ENCODE measurements at places on chromosomes 4 and X.

- no peak for DNase-seq
These were observed 13.0 kb upstream of the ODAPH start for GRCh38 chr4:75542824-75543223.

DNA sequence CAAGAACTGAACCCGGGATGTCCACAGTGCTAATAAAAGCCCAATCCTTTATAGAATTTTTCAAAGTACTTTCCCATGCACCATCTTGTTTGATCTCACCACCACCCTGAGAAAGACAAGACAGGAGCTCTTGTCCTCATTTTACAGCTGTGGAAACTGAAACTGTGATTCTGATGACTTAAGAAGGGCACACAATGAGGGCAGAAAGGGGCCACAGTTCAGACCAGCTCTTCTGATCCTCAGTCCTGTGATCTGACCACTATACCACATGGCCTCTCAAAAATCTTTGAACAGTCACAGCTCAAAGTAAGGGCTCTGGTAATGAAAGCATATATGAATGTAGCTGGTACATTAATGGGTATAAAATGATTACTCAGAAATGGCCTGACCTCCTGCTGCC is 127.3 kb upstream of the CPEB2 start:
- peak; percentile 92 for DNase-seq

- DNase-seq, result no peak
These were observed 596.5 kb downstream of the NLGN4X start for GRCh38 chrX:5632061-5632614.

DNA sequence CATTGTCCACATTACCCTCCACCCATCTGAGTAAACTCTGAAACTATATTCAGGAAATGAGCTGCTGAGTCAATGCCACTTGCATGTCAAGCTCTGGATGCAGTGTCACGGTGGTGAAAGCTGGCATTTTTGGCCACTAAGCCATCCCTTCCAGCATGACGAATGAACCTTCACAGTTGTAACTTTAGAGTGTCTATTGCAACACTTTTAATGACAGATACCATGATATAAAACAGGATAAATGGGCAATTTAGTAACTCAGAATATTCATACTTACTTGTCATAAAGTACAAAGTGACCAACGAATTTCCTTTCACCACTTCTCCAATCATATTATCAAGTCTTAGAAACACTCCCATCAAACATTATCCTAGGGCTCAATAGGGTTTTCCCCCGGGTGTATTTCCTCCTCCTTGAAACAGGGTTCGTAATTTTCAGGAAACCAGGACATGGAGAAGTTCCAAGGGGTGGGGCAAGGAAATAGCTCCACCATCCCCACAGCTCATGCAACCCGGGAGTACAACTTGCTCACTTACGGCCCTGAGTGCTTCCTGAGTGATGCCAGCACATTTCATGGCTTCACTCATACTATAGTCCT is 73.1 kb downstream of the MTHFD2L start:
- peak; percentile 58 for DNase-seq

DNA sequence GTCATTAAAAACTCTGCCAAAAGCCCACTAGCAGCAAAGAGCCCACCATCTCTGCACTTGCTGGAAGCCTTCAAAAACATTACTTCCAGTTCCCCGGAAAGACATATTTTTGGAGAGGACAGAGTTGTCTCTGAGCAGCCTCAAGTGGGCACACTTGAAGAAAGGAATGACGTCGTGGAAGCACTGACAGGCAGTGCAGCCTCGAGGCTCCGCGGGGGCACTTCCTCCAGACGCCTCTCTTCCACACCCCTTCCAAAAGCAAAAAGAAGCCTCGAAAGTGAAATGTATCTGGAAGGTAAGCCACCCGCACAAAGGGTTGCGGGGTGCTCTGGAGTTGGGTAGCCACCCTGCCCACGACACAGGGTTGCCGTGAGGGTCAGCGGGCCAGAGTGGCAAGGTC is 25.9 kb downstream of the OFD1 start:
- no peak for DNase-seq

- peak; percentile 79 for DNase-seq
These were observed 24.0 kb upstream of the MTHFD2L start for GRCh38 chr4:74133786-74134499.

DNA sequence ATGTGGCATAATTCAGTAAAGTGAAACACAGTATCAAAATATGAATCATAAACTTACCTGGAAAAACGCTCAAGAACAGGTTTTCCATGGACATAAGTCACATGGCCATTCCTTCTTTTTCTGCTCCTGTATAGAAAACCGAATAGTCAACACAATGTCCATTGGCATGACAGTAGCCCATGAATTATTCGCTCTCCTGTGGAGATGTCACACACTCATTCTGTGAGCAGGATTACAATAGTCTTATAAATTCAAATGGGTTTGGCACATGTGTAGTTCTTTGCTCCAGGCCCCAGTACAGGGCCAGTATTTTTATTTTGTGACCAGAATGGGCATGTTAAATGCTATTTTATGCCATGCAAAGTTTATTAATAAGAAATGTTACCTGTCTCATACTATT is 15.1 kb upstream of the CXCL13 start:
- DNase-seq, result no peak

DNA sequence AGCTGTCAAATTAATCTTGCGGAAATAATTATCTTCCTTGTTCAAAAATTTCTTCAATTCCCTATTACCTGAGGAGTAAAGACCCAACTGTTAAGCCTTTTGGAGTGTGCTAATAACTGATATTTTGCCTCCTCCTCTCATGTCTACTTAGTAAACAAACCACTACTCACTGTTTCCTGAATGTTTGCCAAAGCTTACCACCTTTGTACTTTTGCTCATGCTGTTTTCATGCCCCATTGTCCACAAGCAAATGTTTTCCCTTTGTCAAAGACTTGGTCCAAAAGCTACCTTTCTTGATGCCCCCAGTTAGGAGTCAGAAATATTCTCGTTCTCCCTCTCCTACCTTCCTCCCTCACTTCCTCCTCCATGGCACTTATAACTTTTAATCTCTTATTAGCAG is 226.1 kb downstream of the ENOX2 start:
- DNase-seq, result no peak

DNA sequence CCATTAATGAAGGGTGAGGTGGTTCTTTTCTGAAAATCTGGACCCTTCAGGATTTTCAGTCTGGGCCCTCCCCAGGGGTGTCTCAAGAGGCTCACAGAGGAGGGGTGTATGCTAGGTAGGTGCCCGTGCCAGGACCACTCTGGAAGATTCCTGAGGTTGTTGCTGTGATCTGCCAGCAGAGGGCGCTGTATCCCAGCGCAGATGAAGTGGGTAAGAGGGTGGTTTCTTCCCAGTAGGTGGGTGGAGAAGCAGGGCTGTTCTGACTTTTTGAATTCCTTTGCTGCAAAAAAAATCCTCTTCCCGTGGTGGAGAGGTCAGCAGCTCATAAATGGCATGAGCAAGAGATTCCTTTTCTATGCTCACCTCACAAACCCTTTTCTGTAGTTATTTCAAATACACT is 51.1 kb downstream of the SCML1 start:
- peak; percentile 24 for DNase-seq

DNA sequence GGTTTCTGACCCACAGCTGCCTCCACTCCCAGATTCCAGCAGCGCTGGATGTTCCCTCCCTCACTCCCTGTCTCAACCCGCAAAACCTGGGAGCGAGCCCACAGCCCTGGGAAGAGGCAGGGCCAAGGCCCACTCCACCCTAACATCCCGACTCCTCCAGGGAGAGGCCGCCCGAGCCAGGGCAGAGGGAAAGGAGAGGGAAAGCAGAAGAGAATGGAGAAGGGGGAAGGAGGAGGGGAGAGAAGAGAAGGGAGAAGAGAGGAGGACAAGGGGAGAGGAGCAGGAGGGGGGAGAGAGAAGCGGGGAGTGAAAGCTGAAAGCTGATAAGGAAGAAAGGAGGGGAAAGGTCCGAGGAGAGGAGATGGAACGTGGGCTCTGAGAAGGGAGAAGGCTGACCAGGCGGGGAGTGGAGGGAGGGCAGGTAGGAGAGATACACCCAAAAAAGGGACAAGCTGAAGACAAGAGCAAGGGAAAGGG is 120.2 kb upstream of the PJA1 start:
- DNase-seq, result no peak

- no peak for DNase-seq
These were observed 13.0 kb upstream of the SPARCL1 start for GRCh38 chr4:87541956-87542709.

DNA sequence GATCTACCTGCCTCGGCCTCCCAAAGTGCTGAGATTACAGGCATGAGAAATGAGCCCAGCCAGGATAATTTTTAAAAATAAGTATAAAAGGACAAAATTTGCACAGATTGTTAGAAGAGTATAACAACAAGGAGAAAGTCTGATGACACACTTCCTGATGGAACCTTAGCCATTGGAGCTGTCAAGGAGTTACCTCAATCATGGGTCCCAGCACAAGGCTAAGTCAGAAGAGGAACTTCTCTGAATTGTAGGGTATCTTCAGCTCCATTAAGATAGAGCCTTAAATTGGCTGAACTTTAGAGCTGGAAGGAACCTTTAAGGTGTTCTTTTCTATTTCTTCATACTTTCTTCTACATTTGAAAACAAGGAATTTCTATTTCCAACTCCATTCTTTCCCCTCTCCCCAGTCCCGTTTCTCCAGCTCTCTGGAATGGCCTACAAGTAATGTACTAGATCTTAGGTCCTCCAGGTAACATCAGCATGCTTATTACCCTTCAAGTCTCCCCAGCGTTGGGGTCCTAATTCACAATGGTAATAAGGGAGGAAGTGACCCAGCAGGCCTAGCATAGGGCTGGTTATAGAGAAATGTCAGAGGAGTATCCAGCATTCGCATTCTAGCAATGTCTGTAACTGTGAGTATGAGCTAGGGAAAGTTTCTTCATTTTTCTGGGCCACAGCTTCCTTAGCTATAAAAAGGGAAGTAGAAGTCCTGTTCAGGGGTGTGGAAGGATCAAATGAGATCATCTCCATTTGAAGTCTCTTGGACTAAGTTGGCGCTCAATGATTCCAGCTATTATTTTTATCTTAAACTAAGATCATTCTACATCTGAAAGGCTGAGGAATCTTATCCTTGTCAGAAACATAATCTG is 18.5 kb upstream of the RBPJ start:
- DNase-seq, result no peak

GRCh38 chr4:183240581-183241321 is 79.3 kb downstream of the CLDN22 start:
- DNase-seq, result no peak

DNA sequence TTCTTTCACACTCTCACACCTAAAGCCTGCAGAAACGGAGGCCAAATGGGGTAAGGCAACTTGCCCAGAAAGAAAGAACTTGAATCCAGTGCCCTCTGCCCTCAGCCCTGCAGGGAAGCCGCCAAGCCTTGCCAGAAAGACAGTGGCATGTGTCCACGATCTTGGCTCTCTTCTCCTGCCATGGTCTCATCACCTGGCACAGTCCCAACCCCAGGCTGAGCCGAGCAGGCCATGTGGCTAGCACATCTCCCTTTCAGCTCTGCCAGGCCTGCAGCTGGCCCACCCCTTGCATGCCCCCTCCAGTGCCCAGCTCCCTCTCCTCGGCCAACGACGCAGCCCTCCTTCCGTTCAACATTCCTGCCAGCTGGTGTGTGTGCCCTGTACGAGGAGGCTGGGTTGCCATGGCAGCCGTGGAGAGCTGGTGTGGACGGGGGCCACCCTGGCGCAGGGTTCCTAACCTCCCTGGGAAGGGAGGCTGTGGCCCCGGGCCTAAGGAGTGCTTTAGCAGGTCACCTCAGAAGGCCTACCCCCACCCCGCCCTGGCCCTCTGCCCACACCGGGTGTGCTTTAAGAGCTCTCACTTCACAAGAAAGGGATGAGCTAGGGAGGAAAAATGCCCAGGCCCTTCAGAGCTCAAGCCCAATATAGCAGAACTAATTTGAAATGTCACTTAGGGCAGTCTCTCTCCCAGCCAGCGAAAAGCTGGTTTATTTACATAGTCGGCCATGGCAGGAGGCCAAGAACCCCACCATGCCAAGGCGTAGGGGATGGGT is 73.0 kb upstream of the PJA1 start:
- no peak for DNase-seq

GRCh38 chr4:147510962-147511668 is 30.2 kb downstream of the EDNRA start:
- no peak for DNase-seq

DNA sequence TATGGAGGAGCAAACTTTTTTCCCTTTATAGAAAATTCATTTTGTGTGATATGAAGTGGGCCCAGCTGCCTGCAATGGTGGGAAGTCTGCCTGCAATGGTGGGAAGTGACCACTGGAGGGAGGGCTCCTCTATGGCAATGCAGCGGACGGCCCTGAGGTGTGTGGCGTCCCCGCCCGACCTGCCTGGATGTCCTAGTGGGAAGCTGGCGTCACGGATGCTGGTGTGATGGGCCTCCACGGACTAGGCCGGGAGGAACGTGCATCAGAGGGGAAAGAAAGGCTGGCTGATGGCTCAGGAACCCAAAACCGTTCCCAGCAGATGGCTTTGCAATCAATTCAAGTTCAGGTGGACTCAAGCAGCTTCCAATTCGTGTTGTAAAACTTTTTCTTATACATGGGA is 177.9 kb downstream of the AFAP1 start:
- peak; percentile 72 for DNase-seq

- no peak for DNase-seq
These were observed 566 bp downstream of the LARP7 start for GRCh38 chr4:112637552-112637866.

DNA sequence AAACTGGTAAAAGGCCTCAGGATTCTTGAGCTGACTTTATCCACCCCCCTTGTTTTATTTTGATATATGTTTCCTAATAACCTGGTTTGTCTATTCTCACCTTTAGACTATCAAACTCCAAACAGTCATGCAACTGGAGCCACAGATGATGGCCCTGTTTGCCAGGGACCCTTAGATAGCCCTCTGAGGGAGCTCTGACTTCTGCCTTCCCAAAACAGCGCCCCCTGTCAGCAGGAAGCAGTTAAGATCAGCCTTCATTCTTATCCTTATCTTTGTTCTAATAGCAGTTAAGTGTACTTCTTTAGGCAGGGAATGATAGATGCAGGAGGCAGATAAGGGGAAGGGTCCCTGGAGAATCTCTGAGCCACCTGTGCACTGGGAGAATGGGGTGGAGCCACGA is 27.5 kb upstream of the CXCL13 start:
- DNase-seq, result no peak

DNA sequence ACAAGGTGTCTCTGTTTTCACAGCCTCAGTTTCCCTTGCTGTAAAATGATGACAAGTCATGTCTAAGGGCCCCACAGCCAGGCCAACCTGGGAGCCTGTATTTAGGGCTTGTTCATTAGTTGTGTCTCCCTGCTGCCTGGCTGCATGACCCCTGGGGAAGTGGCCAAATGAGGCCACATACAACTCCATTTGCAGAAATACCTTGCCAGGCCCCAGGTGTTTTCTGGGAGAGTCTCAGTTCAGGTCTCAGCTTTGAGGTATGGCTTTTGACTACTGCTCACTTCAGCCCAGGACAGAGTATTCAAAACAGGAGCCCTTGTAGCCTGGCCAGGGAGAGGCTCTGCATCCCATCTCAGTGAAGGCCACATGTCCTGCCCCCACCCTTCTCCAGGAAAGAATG is 202.5 kb upstream of the MAMLD1 start:
- DNase-seq, result no peak

- DNase-seq, result no peak
These were observed 454.7 kb downstream of the IL15 start for GRCh38 chr4:142091085-142091513.

All from GM12865 (cell line).